ENCODE measurements at places on chromosomes 1 and 21.

DNA sequence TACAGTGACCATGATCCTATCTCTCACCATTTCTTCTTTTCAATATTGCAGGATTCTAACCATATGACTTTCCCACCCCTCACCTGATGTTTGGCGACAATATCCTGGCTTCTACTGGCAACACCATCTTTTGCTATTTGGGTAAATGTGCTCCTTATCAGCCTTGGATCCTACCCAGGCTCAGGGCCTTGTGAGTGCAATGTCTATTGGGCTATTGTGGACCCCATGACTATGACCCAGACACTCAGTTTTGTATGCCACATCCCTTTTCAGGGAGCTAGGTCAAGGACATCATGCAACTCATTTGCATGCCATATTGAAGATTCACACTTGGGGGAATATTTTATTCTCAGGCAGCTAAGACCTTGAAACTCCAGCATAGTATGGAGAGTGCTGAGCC, 67.9 kb downstream of the DDR2 start:
- DNase-seq, result no peak

- no peak for DNase-seq
Observed at GRCh38 chr1:213519098-213519497, 468.1 kb downstream of the RPS6KC1 start.

DNA sequence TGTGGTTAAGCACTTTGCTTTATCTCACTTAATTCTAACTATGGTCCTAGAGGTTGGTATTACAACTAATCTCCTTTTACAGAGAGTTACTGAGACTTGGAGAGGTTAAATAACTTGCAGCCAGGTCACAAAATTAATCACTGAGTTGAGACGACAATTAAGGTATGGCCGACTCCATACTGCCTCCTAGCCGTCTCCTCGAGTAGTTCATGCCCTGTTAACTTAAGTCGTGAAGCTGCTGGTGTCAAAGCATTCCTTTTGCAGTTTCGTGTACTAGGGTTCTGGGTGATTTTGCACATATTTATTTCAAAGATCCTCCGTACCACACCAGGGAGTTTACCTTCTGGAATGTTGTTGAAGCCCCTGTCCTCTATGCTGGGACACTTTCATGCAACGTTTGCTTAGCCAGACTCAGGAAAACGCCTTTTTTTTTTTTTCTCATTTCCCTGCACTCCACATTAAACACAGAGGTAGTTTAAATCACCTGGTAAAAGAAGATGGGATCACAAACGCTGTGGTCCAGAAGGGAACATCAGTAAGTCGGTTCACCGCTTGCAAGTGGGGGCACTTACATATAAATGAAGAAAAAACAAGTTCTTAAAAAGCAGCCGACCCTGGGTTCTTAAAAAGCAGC, 570 bp upstream of the NEK7 start:
- peak; percentile 87 for DNase-seq

- no peak for DNase-seq
Observed at GRCh38 chr1:242462867-242463266, 61.6 kb downstream of the PLD5 start.

GRCh38 chr1:37620707-37621106, 14.0 kb downstream of the RSPO1 start:
- DNase-seq, result no peak

DNA sequence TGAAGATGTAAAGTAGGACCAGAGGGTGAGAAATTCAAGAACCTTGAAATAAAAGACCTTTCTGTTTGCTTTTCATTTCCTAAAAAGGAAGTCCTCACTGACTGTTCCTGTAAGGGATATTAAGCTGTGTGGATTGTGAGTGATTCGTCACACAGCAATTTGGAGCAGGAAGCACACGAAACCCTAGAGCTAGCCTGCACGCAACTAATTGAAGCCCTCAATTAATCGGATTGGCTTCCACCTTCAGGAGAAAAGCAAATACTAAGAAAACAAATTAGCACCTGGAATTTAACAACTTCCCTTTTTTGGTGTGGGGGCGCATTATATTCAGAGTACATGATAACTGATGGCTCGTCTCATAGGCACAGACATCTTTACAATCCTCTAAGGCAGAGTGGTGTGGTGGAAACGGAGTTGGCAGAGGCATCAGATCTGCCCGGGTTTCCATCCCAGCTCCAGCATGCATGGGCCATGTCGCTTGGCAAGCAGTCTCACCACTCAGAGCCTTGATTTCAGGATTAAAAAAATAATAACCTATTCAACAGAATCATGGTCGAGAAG, 95.2 kb downstream of the KCNJ15 start:
- DNase-seq, result peak; percentile 11

DNA sequence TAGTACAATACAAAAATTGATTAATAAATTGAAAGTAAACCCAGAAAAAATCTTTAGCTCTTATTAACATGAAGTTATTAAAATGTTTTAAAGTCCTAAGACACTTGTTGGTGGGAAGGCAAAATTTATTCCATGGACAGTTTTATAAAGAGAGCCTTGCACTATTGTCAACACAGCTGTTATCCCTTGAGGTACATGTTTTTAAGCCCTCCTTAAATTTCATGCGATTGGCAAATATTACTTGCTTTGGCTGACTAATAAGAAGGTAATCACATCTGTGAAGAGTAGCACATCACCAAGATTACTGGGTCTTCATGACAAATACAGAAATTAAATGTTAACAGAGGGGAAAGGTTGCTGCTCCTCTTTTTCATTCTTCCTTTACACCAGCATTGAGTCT, 611.1 kb downstream of the BRINP3 start:
- DNase-seq, result no peak

All from Kasumi-1 (cell line).